Stimulated activated CD4-positive, alpha-beta T cell treated with anti-CD3 and anti-CD28 coated beads, Interleukin-15, amount 100 ng/mL, for 48 hours (primary cell): ENCODE measurements at places on chromosomes 3 and 15.

- DNase-seq = no peak
These were observed 83.9 kb upstream of the DCBLD2 start for GRCh38 chr3:98985431-98985830.

GRCh38 chr15:89317186-89317720, 17.4 kb downstream of the POLG start:
- DNase-seq = no peak

DNA sequence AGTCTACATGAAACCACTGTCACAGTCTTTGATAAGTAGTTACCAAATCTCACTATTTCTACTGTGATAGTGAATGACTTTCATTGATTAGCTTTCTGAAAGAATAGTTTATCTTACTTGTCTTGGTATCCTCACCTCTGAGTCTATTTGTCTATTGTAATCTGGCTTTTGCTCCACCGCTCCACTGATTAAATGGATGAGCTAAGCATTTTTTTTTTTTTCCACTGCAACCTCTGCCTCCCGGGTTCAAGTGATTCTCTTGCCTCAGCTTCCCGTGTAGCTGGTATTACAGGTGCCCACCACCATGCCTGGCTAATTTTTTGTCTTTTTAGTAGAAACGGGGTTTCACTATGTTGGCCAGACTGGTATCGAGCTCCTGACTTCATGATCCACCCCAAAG, 12.9 kb downstream of the BBS4 start:
- DNase-seq = no peak

- DNase-seq = no peak
These were observed 16.8 kb downstream of the MEF2A start for GRCh38 chr15:99582508-99582960.

DNA sequence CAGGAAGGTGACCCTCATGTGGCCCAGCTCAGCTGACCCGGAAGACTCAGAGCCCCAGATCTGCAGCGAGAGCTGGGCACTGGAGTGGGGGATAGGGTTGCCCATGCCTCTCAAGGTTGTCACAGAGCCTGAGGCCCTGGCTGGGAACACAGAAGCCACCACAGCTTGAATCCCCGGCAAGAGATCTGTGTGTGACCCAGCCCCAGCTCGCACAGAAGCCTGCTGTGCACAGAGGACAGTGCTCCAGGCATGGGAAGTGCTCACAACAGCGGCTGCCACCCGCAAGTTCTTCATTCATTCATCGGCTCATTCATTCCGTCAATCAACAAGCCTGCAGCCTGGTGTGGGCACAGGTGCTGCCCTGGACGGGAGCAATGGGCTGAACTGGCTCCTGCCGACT, 36.4 kb downstream of the DNAJB8 start:
- DNase-seq = no peak

- DNase-seq = no peak
These were observed 1.6 kb upstream of the UCN2 start for GRCh38 chr3:48565186-48565585.

GRCh38 chr3:98048586-98048985, 13.5 kb upstream of the GABRR3 start:
- no peak for DNase-seq

DNA sequence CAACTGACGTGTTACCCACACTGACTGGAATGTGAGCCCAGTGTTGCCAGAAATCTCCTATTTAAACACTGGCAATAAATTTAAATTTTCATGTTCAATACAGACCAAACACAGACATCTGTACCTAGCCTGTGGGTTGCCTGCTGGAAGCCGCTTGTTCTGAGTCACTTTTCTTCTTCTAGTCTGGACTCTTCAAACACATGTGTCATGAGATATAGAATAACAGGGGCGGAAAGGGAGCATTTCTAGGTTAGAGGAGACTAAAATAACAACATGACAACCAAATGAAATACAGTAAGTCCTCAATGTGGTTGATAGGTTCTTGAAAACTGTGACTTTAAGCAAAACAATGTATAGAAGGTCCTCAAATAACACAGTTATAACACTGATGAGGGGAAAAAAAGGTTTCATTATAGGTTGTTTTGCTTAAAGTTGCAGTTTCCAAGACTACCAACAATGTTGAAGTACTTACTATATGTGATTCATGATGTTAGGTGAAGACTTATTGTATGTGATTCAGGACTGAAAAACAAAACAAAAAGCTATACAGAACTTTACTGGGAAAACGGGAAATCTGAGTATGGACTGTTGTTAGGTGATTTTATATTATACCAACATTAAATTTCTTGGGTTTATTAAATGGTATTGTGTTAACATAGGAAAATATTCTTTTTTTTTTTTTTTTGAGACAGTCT, 63.1 kb downstream of the PRKAR2A start:
- DNase-seq = no peak

DNA sequence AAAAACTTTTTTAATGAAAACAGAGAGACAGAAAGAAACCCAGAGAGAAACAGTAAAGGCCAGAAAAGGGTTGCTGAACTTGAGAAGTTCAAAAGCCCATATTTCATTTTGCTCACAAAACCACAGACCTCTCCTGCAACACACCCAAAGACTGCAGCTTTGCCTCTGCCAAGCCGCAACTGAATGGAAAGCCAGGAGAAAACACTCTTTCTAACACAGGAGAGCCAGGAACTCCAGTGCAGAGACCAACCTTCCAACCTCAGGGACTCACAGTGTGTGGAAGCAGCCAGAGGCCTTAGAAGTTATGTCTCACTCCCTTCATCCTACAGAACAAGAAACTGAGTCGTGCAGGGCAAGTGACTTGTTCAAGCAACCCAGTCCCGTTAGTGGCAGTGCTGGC, 163.1 kb upstream of the HES1 start:
- no peak for DNase-seq

DNA sequence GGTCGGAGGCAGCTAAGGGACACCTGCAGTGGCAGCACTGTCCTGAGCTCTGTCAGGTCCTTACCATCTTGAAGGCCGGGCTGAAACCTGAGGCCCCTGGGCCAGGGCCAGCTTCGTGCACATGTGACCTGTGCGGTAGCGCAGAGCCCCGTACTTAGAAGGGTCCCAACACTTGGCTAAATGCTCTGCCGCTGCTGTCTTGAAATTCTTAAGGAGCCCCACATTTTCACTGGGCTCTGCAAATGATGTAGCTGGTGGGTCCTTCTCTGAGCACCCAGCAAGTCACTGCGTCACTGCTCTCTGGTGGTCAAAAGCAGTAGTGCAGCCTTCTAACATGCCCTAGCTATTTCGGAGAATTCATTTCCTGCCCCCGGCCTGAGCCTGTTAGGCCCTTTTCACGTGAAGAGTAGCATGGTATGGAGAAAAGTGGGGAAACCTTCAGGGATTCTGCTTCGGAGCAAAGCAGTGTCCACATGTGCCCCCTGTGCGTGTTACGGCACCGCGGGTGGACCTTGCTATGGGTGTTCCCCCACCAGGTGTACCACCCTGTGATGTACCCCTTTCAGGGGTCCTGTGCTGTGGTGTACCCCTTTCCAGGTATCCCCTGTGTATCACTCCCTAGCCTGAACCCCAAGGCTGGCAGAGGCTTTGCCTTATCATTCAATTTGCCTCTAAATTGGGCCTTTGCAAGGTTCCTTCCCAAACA, 79.7 kb downstream of the TMEM266 start:
- DNase-seq = peak; percentile 55

- no peak for DNase-seq
These were observed 6.3 kb downstream of the TSEN2 start for GRCh38 chr3:12490547-12490946.

GRCh38 chr3:154121701-154122551, 736 bp downstream of the ARHGEF26 start:
- no peak for DNase-seq

- DNase-seq = no peak
These were observed 133.7 kb downstream of the AGBL1 start for GRCh38 chr15:86213420-86213819.

GRCh38 chr15:71945012-71945411, 134.7 kb downstream of the NR2E3 start:
- no peak for DNase-seq

- no peak for DNase-seq
These were observed 27.8 kb downstream of the DPH3 start for GRCh38 chr3:16236856-16237393.

- no peak for DNase-seq
These were observed 113.0 kb upstream of the GALNT15 start for GRCh38 chr3:16061491-16061890.

GRCh38 chr3:85960793-85961192, 1002.0 kb downstream of the CADM2 start:
- DNase-seq = no peak

DNA sequence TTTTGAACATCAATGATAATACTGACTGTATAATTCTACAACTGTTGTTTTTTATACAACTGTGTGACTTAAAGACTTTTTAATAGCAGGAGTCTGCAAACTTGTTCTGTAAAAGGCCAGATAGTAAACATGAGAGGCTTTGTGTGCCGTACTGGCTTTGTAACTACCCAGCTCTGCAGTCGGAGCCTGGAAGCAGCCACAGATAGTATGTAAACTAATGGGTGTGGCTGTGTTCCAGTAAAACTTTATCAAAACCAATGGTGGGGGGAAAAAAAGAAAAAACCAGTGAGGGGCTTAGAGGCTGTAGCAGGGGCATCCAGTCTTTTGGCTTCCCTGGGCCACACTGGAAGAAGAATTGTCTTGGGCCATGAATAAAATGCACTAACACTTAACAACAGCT, 11.9 kb downstream of the ASB7 start:
- no peak for DNase-seq

GRCh38 chr15:101489599-101490407, at the start of gene PCSK6:
PCSK6 (minus strand) TSS chr15:101489707; CDS start chr15:101489670, 37 bp downstream.
- DNase-seq = no peak

- no peak for DNase-seq
These were observed 64.9 kb downstream of the CMTM8 start for GRCh38 chr3:32303399-32303747.

GRCh38 chr3:13053893-13054292, 19.3 kb downstream of the IQSEC1 start:
- no peak for DNase-seq

DNA sequence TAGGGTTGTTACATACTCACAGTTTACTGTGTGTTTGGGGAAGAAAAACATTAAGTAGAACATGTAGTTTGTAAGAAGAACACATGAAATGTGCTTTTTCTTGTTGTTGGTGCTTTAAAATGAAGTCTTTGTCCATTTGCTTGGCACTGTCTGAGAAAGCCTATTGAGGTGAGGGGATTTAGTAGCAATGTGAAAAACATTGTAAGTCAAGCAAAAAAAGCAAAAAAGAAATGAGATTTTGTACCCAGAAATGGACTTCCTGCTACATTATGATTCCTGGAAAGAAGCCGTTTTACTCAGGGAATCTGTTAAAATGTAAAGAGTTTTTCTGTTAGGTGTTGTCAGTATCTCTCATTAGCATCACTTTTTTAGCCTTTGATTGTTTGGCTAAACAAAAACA, 59.9 kb downstream of the KAT2B start:
- no peak for DNase-seq

GRCh38 chr3:21229426-21230135, 521.4 kb downstream of the ZNF385D start:
- no peak for DNase-seq

DNA sequence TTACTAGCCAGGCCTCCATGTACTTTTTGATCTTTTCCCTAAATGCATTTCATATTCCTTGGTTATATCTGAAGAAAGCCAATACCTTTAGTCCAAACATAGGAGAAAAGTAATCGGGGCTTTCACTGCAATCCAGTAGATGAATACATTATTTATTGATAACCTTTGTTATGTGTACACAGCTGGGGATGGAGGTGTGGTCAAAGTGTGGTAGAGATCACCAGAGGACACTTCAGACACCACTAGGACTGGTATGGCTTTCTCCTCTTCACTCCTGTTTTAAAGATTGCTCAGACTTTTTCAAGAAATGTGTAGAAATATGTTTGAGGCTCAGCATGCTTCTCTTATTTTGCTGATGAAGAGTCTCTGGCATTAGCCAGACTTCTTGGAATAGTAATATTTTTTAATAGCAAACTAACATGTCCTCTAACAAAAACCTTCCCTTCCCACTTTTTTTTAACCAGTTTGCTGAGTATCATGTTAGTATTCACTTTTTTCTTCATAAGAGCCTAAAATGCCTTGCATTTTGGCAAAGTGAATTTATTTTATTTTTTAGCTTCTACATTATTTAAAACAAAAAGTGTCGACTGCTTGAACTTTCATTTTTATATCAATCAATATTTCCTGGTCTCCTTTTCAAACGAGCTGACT, 65.6 kb upstream of the MBNL1 start:
- DNase-seq = no peak

GRCh38 chr15:52653431-52653964, 25.7 kb downstream of the ATOSA start:
- DNase-seq = no peak

GRCh38 chr15:98718426-98719136, 70.2 kb downstream of the IGF1R start:
- no peak for DNase-seq

DNA sequence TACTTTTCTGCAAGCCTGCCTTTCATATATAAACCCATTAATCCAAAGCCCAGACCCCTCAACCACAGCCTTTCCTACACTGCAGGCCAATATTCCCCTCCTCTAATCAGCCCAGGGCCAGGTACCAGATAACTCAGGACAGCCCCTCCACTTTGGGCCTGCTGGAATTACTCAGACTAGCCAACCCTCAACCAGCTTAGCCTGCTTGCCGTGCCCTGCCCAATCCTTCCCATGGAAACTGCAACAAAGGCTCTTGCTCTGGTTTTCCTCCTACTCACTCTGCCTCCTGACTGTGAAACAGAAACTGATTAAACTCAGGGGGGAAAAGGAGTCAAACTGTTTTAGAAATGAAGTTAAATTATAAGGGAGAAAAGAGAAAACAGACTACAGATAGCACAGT, 248.1 kb downstream of the KLF13 start:
- DNase-seq = no peak

DNA sequence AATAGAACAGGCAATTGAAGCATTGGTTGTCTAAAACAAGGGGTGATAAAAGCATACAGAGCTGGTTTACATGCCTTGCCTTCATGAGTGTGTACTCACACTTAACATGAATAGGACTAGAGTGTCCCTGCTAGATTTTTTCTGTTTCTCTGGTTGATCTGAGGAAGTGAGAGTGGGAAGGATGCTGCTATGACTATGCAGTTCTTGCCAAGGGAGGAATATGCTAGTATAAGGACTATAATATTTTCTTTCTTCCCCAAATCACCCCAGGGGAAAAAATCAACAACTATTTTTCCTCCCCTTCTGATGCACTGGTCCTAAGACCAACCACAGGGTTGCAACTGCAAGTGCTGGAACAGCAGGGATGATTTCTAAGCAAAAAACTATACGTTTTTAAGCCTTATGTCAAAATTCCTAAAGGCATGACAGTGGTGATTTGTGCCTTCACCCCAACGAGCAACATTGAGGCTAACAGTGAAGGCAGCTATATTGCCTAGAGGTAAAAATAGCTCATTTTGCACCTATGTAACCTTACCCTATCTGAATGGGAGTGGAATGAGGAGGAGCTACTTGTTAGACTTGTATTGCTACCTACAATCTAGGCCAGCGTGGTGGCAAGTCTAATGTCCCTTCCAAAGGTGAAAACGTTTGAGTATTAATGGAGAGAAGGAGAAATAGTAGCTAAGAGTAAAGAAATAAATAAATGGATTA, 33.5 kb upstream of the USP8 start:
- DNase-seq = no peak

GRCh38 chr3:196339044-196339443, 856 bp upstream of the TM4SF19 start:
- no peak for DNase-seq

GRCh38 chr15:94057305-94057704, 174.1 kb upstream of the MCTP2 start:
- no peak for DNase-seq
